Natural killer cell (primary cell): ENCODE measurements at places on chromosomes 7 and 10.
A peak's percentile ranks its signal among the peaks of the same experiment; 100 is the strongest.

DNA sequence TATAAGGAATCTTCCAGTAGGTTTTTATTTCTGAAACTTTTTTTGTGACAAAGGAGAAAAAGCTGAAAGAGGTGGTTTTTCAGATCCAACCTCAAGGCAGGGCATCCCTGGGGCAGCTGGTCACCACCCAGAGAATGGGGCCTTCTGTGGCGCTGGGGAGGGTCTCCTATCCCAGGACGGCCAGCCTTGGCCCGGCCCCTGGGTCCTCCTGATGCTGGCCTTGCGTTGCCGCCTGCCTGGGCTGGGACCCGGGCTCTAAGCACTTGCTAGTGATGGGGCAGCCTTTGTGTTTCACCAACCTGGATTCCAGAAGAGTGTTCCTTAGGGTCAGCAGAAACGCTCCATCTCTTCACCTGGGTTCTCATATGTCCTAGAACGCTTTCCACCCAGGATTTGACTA lies 16.3 kb downstream of the SHH start:
- DNase-seq, result no peak

DNA sequence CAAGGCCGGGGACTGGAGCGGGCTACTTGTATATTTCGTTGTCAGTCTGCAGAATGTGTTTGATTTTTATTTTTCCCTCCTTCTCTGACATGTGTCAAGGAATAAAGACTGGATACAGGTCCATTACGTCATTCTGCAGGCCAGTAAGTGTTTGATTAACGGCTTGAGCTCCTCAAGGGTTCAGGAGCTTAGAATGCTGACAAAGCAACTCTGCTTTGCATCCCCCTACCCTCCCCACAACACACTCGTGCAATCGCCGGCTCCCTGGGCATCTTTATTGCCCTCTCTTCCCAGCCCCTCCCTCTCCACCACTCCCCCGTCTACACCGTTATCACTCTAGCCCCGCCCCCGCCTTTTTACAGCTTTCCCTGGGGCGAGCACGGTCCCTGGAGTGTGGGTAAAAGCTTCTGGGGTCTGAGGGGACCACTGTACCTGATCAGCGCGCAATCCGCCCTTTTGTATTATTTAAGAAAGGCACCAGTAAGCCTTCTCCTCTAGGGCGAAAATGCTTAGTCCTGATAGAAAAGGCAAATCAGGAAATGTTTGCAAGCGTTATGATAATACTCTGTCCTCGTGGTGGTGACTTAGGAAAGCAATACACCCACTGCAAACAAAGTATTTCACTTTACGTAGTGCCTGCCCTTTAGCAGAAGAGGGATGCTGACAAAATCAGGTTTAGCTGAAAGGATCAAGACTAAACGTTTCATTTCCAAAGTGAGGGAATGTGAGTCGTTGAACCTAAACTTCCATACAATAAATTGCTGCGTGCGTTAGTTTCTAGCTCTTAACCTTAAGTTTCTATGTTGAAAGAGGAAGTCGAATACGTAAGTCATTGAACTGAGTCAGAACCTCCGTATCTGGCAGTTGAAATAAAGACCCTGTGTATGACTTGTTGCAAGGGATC lies 1.4 kb upstream of the CREB5 start:
- peak; percentile 18 for DNase-seq

- no peak for DNase-seq
Measured at GRCh38 chr7:4302203-4302905, 379.7 kb upstream of the FOXK1 start.

DNA sequence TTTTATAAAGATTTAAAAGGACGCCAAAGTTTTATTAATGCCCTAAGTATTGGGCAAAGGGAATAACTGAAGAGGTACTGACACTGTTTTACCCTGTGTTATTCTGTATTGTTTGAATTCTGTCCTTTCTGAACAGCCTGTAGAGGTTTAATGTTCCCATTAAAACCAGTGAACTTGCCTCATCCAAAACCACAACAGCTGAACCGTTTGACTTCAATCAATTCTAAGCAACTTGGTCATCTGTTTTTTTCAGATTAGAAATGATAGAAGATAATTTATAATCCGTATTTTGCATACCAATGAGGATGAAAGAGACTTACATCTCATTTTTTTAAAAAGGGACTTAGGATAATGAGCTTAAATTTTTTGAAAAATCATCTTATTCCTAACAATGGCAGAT lies 40.4 kb downstream of the HACD1 start:
- no peak for DNase-seq

GRCh38 chr10:134247-135131 lies 766 bp upstream of the ZMYND11 start:
- peak; percentile 56 for DNase-seq

DNA sequence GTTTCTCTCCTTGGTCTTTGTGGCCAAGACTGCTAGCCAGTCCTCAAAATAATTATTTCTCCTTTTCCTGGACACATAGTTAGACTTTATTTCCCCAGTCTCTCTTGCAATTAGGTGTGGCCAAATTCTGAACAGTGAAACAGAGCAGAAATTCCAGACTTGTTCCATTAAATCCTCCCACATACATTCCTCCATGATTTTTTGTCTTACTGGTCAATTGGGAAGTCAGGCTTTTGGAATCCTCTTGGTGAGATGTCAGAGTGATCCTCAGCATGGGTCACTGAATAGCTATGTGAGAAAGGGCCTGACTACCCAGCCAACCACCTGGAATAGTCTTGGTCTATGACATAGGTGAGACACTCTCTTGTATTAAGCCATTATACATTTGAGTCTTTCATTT lies 164.2 kb downstream of the DGKI start:
- no peak for DNase-seq

GRCh38 chr7:1843271-1843861 lies 173.3 kb downstream of the ELFN1 start:
- no peak for DNase-seq

DNA sequence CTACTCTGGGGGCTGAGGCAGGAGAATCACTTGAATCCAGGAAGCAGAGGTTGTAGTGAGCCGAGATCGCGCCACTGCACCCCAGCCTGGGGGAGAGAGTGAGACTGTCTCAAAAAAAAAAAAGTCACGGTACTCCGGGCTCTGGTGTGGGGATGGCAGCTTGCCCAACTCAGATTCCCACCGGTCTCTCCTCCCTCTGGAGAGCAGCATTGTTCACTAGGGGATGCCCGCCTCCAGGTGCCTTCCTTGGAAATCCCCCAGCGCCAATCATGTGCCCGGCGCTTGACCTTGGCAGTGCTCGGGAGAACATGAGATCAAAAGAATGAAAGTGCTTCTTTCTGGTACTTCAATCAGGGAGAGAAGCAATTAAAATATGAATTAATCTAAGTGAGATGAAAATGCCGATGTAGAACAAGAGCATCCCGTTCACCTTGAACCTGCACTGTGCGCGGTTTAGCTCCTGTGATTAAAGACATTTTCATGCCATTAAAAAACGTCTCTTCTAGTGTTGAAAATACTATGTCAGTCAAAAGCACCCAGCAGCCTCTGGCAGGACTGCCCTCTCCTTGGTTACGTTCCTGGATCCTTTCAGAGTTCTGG lies 1127.3 kb upstream of the AUTS2 start:
- DNase-seq, result no peak

GRCh38 chr10:96074776-96075175 lies 31.4 kb downstream of the CCNJ start:
- no peak for DNase-seq

DNA sequence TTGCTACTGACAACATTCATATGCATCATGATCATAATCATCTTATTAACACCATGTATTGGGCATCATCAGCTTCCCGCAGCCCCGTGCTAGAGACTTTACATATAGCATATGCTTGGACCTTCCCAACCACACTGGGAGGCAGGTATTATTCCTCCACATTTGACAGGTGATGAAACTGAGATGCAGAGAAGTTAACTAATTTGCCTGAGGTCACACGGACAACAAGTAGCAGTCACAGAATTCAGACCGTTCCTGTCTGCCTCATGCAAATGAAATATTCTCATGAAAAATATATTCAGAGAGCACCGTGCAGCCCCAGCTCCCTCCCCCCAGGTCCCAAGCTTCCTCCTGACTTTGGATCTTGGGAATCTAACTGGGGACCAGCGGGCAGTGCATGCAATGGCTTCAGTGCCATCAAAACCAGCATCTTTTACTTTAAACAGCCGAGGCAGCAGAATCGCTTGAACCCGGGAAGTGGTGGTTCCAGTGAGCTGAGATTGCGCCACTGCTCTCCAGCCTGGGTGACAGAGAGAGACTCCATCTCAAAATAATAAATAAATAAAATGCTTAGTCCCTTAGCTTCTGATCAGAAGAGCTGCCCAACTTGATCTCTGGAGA lies 112.2 kb upstream of the GPR26 start:
- no peak for DNase-seq

DNA sequence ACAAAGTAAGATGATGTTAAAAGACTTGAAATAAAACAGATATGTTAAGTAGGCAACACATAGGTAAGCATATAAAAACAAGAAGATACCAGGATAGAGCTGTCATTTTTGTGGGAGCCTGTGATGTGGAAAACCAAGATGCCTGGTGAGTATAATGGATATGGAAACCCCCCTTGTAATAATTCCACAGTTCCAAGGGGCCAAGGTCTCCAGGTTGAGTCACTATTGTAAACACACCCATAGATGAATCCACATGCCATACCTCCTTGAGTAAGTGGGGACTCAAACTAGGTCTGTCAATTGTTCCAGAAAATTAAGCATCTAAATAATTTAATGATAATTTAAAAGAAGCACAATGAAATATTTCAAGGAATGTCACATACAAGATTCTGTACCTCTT lies 15.9 kb downstream of the CAV1 start:
- DNase-seq, result no peak

- no peak for DNase-seq
Measured at GRCh38 chr7:56092789-56093531, at the start of gene PHKG1. PHKG1 (minus strand) TSS chr7:56092952; CDS start chr7:56088941, 4,011 bp downstream.

GRCh38 chr7:128099204-128099671 lies 68.0 kb upstream of the LRRC4 start:
- no peak for DNase-seq

DNA sequence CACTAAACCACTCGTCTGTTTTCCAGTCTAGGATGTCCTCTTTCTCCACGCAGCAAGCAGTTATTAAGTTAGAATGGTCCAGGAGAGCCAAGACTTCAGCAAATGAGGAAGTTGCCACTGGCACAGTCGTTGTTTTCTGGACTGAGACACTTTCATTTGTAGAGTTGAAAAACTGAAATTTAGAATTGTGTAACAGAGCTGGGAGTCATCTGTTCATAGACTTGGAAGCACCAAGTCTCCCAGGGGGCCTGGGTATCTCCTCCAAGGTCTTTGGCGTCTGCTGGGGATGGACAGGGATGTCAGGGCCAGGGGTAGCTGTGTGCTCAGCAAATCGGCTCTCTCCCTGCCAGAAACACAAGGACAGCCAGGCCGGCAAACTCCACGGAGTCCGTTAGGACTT lies 208.4 kb downstream of the FANK1 start:
- no peak for DNase-seq

GRCh38 chr7:137421366-137421765 lies 77.8 kb upstream of the PTN start:
- DNase-seq, result no peak

GRCh38 chr10:86018735-86019058 lies 347.9 kb downstream of the GRID1 start:
- DNase-seq, result no peak

DNA sequence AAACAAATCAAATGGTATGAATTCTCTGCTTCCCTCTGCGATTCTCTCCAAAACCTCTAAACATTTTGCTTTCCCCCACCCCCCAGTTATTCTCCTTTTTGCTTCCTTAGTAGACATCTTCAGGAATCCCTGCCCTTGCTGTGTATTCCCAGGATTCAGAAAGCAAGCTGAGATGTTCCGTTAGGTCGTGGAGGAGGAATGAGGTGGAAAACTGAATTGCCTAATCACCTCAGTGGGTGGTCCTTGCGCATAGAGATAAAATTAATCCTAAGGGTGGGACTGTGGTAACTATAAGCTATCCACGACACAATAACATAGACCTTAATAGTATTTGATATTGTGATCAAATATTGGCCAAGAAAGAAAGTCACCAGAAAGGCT lies 49.1 kb upstream of the SEMA3C start:
- no peak for DNase-seq

GRCh38 chr10:130024779-130025325 lies 60.8 kb upstream of the EBF3 start:
- no peak for DNase-seq

GRCh38 chr7:81013083-81013817 lies 94.4 kb upstream of the SEMA3C start:
- DNase-seq, result no peak

DNA sequence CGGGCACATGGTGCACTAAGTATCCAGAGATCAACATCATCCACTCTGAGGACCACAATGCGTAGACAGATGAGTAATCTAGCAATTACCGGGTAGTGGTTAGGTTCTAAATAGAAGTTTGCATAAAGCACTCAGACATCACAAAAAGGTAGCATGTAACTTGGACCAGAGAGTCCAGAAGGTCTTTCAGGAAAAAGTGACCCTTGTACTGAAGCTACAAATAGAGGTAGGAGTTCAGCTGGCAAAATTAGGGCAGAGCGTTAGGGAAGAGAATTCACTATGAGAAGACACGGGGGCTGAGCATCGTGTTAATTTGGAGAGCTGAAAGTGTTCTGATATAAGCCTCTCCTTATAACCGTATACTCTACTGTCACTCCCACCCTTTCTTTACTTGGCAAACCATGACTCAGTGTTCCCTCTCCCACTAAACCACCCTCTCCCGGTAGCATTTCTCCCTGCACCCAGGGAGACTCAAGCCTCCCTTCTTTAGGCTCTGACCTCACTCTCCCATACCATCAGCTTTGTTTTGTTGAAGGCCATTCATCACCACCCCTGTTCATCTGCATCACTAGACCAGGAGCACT lies 222.2 kb upstream of the FZD1 start:
- no peak for DNase-seq

GRCh38 chr7:20351901-20352300 lies 21.2 kb downstream of the ITGB8 start:
- DNase-seq, result no peak

- DNase-seq, result no peak
Measured at GRCh38 chr10:12550994-12551393, 201.6 kb downstream of the CAMK1D start.

DNA sequence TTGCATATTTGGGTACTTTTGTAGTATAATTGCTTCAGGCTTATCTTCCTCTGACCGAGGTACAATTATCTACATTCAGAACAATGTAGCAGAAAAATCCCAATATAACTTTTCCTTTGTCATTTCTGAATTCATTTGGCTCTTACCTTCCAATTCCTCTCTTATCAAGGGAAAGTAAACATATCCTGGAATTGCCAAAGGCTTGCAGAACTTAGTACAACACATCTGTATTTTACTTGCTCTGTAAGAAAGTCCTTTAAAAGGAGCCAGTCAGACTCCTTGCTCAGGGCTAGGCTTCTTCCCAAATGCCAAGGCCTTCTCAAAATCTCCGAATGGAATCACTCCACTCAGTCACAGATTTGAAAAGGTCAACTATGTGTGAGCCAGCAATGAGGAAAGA lies 43.3 kb upstream of the ABCB4 start:
- no peak for DNase-seq

GRCh38 chr7:12898004-12898403 lies 210.6 kb downstream of the ARL4A start:
- no peak for DNase-seq

- DNase-seq, result no peak
Measured at GRCh38 chr10:69477968-69478597, 26.8 kb downstream of the TSPAN15 start.
